ENCODE measurements at places on chromosomes 16 and 17.

DNA sequence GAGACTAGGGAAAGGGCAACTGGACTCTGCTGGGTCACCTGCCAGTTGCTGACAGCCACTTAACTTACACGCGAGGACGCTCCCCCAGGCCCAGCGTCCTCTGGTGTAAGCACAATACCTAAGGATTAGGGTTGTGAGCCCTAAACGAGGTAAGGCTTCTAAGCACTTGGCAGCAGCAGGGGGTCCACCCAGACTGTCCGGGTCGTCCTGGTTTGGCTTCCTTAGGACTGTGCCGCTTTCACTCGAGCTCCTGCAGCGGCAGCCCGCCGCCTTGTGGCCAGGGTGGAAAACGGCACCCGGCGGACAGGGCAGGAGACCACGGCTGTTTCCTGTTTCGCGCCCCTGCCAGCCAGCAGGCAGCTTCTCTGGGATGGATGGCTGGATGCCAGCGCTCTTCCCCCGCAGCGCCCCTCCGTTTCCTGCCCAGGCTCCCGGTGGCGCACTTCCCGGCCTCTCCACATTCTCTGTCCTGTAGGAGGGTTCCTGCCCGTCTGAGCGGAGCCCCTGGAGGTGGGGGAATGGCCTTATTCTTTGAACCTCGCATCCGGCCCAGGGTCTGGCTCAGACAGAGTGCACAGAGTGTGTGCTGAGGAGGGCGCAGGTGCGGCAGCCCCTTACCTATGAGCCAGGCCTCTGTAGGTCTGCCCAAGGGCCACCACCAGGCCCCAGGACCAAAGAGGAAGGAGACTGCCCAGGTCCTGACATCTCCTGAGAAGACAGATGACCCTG, 47.0 kb upstream of the AMZ2 start:
- peak; percentile 59 for DNase-seq

GRCh38 chr16:72942021-72942420, 105.9 kb downstream of the ZFHX3 start:
- DNase-seq: no peak

GRCh38 chr17:38421871-38422827, 6.1 kb upstream of the ARHGAP23 start:
- DNase-seq: no peak

- DNase-seq: no peak
These were observed 3.8 kb downstream of the TTYH2 start for GRCh38 chr17:74217037-74217730.

- no peak for DNase-seq
These were observed 27.7 kb downstream of the NECAB2 start for GRCh38 chr16:83995754-83996153.

- DNase-seq: no peak
These were observed 29.0 kb upstream of the ASIC2 start for GRCh38 chr17:33322063-33322462.

- no peak for DNase-seq
These were observed 13.6 kb upstream of the KRT10 start for GRCh38 chr17:40836020-40836419.

DNA sequence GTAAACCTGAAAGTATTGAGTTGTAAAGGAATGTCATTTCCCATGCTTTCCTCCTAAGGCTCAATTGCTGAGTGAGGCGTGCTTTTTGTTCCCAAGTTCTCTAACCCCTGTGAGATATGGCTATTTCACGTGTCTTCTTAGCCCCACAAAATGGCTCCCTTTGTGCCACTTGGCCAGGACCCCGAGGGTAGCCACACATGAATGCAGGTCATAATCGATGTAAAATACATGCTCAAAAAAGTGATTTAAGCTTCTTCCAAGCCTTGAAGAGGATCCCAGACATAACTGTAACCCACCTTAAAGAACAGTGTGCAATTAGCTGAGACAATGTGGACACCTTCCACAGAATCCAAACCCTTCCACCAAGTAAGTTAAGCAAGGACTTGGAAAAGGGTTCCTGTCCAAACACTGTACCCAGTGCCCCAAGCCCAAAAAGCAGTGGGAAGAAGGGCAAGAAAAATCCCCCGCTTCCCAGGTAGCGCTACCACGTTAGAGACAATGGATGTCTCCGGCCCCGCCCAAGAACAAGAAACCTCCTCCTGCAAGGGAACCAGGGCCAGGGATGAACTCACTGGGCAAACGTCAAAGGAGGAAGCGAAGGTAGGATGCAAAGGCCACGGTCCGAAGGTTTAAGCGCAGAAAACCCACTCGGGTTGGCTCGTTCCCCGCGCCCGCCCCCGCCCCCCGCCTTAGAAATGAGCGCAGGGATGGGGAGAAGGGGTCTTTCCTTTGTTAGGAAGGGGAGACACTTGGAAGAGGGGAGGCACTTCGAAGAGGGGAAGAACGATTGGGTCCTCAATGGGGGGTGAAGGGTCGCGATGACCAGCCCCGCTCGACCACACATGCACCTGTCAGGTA, 1.2 kb downstream of the JPT1 start:
- no peak for DNase-seq

GRCh38 chr17:37118366-37119137, 169.8 kb downstream of the AATF start:
- DNase-seq: no peak

DNA sequence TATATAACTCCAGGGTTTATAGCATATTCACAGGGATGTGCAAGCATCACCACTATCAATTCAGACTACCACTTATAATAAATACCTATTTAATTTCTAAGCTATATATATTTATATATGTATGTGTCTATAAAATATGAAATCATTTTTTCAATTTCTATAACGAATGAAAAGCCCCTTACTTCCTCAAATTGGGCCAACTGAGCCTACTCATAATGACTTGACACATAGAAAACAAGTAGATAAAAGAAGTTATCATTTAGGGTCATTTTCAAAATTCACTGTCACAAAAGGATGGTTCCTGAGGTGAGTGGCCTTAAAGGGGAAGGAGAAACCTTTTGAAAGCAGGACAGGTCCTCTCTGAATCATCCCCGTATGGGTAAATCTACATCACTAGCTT, 114.1 kb downstream of the ADCY9 start:
- no peak for DNase-seq

DNA sequence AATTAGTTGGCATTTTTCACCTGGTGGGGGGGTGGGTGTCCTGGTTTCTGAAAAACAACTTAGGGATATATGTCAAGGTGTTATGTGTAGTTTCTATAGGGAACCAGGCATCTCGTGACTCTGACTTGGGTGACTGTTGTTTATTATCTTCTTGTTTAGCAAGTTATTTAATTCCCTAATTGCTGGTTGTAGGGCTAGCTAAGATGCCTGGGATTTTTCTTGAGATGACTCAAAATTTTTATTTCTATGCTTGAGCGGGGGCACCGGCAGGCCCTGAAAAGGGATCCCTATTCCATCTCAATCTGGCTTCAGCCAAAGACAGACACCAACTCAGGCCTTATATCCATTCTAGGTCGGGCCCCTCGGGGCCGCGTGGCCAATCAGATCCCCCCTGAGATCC, 3.2 kb downstream of the DPH1 start:
- no peak for DNase-seq

DNA sequence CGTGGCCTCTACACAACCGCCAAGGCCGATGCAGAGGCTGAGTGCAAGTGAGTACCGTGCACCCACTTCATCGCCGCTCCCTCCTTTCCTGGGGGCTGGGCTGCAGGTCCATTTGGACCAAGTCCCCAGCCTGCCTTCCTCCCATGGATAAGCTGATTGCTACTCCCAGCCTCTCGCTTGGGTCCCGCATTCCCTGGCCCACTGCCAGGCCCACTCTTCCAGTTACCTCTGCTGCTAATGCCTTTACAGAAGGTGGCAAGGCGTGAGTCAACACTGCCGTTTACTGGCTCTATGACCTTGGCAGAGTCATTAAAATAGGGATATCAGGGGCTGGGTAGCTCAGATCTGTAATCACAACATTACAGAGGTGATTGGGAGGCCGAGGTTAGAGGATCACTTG, 11.2 kb downstream of the SULT1A2 start:
- no peak for DNase-seq

- DNase-seq: no peak
These were observed 267.7 kb downstream of the ABCC12 start for GRCh38 chr16:47888142-47888541.

DNA sequence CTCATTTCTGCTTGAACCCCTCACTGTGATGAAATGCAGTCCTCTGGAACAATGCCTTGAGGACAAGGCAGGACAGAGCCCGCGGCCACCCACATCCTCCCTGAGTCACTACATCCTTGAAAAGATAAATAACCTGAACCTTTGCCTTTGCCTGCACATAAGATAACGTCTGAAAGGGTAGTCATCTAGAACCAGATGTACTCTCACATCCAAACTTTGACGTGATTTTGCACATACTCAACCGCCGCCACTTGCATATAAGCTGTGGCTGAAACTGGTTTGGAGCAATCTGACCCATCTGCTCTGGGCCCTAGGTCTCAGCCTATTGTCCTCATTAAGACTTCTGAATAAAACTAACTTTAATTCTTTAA, 252.1 kb downstream of the PHKB start:
- DNase-seq: no peak

GRCh38 chr16:81866820-81867440, 87.8 kb downstream of the PLCG2 start:
- no peak for DNase-seq

- no peak for DNase-seq
These were observed 122.9 kb downstream of the METRNL start for GRCh38 chr17:83202002-83203000.

DNA sequence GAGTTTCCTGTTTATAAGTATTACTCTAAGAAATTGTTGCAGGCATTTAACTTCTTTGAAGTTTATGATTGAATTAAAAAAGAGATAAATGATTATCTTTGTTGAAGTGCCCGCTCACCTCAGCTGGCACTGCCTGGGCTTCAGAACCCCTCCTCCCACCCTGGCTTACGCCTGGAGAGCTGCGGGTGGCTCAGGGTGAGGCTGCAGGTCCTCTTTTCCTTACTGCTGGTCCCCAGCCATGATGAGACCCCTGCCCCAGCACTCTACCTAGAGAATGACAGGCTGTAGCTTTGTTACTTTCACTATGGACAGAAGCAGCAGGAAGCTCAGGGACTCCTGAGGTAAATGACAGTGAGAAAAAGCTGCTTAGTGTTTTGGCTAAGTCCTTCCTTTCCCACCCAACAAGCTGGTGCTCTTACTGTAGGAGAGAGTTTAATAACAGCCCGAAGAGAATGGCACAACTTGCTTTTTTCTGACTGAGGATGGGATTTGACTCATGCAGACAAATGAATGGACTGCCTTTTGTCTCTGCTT, 62.1 kb downstream of the EPN2 start:
- no peak for DNase-seq

GRCh38 chr16:7382521-7382920, 49.9 kb downstream of the RBFOX1 start:
- DNase-seq: no peak

GRCh38 chr17:56587298-56587697, 6.2 kb upstream of the NOG start:
- DNase-seq: no peak

DNA sequence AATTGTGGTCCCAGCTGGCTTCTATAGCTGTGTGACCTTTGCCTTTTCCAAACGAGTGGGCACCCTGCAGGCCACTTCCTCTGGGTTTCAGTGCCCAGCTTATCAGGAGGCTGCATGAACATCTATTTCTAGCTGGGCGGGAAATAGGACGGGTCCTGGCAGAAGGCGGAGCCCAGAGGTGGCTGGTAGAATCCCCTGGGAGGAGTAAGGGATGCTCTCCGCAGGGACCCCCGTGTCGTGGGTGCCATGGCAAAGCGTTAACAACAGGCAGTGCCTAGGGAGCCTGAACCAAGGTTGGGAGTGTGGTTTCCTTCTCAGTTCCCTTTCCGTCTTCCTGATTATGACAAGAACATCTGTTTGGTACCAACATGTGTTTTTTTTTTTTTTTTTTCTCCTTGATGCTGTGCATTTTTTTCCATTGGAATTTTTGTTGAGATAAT, 58.2 kb downstream of the PLCG2 start:
- no peak for DNase-seq

- no peak for DNase-seq
These were observed 49.9 kb downstream of the MAP2K4 start for GRCh38 chr17:12070561-12070960.

DNA sequence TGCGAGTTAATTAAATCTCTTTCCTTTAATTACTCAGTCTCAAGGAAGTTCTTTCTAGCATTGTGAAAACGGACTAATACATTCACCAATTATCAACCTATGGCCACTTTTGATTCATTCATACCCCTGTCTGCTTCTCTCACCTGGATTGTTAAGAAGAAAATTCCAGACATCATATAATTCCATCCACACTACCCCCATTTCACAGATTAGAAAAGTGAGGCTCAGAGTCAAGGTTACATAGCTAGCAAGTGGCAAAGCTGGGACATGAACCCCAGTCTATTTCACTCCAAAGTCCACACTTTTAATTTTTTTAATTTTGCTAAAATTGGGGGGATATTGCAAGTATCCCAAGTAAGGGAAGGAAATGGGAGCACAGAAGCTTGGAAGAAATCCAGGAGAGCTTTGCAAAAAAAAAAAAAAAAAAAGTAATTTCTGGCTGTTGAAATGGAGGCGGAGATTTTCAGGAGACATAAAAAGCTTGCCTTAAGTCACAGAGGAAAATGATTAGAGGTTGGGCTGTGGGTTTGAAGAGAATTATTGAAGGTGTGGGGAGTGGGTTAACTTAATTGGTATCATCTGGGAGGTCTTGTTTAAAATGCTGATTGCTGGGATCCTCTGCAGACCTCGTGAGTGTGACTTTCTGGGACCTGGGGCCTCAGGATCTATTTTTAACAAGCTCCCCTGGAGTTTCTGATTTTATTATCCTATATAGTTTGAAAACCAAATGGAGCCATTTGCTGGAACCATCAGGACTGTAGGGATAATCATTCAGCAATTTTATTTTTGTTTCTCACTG, 42.3 kb upstream of the ZKSCAN2 start:
- DNase-seq: no peak

DNA sequence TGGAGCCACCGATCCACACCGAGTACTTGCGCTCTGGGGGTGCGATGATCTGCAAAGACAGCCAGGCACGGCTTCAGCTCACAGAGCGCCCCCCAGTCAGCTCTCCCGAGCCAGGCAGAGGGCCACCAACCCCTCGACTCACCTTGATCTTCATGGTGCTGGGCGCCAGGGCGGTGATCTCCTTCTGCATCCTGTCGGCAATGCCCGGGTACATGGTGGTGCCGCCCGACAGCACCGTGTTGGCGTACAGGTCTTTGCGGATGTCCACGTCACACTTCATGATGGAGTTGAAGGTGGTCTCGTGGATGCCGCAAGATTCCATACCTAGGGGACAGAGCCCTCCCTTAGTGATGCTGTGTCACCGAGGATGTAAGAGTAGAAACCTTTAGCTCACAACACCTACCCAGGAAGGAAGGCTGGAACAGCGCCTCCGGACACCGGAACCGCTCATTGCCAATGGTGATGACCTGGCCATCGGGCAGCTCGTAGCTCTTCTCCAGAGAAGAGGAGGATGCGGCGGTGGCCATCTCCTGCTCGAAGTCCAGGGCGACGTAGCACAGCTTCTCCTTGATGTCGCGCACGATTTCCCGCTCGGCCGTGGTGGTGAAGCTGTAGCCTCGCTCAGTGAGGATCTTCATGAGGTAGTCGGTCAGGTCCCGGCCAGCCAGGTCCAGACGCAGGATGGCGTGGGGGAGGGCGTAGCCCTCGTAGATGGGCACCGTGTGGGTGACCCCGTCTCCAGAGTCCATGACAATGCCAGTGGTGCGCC, 1.6 kb downstream of the ACTG1 start:
- DNase-seq: peak; percentile 60

Data from naive thymus-derived CD4-positive, alpha-beta T cell (primary cell).